ENCODE measurements at places on chromosomes 6 and 20.

DNA sequence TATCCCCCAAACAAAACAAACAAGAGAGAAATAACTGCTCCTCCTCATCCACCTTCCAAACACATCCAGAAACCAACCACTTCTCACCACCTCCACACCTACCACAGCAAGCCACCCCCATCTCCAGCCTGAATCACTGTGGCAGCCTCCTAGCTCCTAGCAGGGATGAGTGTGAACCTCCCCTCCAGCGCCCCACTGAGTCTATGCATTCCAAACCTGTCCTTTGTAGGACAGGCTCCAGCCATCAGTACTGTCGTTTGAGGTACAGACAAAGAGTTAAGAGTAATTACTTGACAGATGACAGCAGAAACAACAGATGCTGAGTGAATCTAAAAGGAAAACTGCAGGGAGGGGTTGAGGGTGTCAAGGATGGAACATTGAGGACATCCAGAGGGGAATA lies 2.4 kb downstream of the METTL24 start:
- DNase-seq: no peak

GRCh38 chr6:83403191-83403590 lies 27.7 kb downstream of the ME1 start:
- DNase-seq: no peak

DNA sequence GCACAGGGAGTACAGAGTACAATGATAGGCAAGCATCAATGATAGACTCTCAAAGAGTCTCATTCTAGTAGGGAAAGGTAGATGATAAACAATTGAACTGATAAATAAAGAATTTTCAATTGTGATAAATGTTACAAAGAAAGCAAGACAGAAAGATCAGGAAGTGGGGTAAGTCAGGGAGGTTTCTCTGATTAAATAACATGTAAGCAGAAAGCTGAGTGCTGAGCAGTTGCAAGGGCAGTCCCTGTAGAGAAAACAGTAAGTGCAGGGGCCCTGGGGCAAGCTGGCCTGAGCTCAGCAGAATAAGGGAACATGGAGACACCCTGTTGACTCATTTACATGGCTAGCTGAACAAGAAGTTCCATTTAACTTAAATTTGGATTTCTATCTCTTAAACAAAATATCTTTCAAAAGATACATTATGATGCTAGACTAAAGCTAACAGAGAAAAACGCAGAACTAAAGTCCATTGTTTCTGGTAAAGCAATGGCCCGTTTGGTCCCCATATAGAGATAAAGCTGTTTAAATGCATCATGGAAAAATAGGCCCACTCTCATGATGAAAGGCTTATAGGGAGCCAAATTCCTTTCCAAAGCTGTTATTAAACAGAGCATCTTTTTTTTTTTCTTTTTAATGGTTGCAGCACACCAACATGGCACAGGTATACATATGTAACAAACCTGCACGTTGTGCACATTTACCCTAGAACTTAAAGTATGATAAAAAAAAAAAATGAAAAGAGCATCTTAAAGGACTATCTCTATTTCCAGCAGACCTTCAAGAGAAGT lies 5.3 kb upstream of the TNFAIP3 start:
- DNase-seq: no peak

DNA sequence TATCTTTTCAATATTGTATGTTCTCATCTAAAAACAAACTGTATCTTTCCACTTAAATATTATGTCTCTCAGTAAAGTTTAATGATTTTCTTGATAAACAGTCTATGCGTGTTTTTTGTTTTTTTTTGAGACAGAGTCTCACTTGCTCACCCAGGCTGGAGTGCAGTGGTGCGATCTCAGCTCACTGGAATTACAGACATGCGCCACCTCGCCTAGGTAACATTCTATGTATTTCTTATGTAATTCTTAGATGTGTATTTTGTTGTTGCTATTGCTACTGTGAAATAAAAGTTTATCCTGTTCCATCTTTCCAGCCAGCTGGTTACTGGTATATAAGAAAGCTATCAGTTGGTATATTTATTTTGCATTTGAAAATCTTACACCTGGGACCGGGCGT lies 29.4 kb downstream of the ABHD12 start:
- no peak for DNase-seq

GRCh38 chr6:4268171-4268570 lies 132.8 kb upstream of the ECI2 start:
- no peak for DNase-seq

DNA sequence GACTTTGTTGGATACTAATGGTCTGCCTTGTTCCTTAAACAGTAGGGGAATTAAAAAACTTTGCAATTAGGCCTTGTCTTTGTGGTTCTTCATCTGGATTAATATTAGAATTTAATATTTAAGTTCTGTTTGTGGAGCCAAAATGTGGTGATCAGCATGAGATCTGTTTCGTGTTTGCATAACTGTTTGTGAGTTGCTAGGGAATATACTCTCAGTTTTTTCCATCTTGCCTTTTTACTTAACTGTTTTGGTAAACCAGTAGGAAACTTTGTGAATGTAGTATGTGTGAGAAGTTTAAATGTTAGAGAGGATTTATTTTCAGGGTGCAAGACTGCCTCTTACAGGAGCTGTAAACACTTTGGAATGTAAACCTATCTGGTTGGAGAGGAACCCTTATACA lies 35.6 kb downstream of the LRRC1 start:
- DNase-seq: no peak

DNA sequence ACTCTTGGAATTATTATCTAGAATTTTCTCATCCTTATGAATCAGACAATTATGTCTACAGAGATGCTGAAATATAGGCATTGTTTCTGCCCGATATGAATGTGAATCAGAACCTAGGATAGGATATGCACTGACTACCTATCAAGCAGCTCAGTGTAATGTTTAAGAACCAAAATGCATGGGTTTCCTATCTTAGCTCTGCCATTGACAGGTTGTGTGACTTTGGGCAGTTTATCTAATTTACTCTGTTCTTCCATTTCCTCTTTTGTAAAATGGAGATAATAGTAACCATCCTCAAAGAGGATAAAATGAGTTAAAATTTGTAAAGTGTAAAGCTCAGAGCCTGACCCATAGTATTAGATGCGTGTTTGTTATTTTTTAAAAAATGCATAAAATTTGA lies 10.2 kb upstream of the AIG1 start:
- DNase-seq: no peak

DNA sequence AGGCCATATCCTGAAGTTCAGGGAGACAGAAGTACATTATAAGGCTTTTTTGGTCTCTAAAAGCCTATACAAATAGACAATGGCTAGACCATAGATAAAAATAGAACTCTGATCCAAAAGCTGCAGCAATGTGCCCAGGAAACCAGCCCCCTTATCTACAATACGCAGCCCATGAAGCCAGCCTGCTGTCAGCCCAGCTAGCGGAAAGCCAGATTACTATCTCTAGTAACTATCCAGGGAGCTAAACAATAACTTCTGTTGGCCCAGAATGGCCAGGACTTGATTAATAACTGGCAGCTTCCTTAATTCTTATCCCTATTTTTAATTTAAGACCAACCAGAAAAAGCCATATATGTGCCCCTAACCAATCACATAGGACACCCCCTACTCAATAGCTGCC lies 160.4 kb upstream of the SMLR1 start:
- no peak for DNase-seq

- no peak for DNase-seq
These were observed 156.1 kb downstream of the COL21A1 start for GRCh38 chr6:56091159-56091869.

- no peak for DNase-seq
These were observed 117.9 kb downstream of the GMDS start for GRCh38 chr6:2127484-2127911.

DNA sequence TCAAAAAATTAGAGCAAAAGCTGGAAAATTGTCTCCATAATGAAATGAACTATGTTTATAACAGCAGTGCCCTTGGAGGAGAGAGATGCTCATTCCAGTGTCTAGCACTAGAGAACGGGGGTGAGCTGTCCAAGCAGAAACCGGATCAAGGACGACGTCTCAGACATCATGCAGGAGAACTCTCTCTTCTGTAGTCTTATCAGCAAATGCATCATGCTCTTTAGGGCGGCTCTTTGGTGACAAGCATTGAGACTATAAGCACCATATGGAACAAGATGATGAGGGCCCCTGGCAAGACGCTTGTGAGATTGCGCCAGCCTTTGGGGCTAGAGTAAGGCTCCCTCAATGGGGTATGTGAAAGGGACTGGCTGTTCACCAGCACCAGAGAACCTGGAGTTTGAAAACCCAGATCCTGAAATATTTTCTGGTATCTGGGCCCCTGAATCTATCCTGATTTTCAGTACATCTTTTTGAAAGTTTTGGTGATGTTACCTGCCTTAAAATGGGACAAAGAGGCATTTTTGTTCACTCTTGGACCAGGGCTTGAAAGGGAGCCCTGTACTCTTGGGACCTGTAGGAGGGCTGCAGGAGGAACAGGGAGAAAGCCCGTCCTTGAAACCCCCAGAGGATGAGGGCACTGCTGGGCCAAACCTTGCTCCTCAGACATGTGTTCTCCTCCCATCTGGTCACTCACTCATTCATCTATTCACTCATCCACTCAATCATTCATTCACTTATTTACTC lies 127.6 kb downstream of the TTLL2 start:
- no peak for DNase-seq

DNA sequence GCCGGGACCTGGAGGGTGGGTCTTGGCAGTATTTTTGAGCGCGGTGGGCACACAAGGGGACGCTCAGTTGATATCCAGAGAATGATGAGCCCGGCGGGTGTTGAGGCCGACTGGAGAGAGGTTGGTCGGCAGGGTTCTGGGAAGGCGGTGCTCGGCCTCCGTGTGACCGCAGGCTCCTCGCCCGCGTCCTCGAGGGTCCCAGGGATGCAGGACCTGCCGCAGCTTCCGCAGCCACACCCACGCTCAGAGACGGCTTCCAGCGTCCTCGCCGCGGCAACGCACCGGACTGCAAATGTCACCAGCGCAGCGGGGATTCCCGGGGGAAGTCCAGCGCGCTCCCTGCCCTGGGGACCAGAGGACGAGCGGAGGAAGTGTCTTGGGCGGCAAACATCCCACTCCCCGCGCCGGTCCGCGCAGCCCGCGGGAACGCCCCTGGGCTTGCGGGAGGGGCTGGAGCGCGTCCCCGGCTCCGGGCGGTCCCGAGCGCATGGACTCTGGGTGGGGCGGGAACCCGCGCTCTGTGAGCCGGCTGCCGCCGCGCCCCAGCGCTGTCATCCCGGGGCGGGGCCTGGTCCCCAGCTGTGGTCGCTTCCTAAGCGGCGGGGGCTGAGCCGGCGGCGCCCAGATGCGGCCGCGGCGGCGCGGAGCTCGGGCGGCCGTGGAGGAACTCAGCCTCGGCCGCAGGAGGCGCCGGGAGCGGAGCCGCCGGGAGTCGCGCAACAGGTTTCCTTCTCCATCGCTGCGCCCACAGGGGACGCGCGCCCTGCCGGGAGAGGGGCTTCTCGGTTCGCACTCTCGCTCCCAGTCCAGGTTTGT lies at the start of gene STX11:
Gene STX11 (plus strand): TSS at position 624 of the 816 bp plus-strand sequence. CDS start 36,111 bp downstream, outside the sequence.
- DNase-seq: peak; percentile 32

GRCh38 chr20:11624704-11625103 lies 293.0 kb upstream of the BTBD3 start:
- no peak for DNase-seq

DNA sequence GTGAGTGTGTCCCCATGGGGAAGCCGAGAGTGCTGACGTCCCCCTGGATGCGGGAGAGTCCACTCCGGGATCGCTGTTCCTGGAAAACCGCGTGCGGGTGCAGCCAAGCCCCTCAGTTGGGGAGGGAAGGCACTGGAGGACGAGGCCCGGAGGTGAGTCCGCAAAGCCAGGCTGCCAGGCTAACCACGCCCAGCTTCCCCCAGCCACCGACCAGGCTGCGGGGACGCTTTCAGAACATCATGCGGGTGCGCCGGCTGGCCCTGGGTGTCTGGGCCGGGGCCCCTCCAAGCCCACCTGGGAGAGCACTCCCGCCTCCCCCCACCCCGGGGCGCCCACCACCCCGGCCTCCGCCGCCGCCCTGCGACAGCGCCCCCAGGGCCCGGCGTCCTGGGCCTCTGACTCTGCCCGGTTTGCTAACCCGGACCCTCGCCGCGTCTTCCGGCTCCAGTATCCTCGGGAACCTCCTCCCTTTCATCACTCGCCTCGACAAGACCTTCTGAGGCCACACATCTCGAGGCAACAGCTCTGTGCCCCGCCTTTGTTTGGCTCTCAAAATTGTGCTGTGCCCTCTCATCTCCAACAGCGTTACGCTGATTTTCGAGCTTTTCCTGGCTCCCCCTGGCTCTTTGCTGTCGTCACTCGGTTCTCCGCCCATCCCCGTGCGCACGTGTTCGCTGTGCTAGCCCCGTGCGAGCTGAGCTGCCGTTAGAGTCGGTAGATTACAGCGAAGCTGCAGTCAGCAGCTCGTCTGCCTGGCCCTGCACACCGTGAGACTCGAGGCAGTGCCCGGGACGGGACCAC lies 47.1 kb upstream of the ENTPD6 start:
- peak; percentile 48 for DNase-seq

GRCh38 chr6:168282985-168283685 lies 36.4 kb downstream of the DACT2 start:
- no peak for DNase-seq

GRCh38 chr6:20402092-20402341 lies 338 bp downstream of the E2F3 start:
- no peak for DNase-seq

GRCh38 chr6:70952608-70953165 lies 4.2 kb downstream of the B3GAT2 start:
- no peak for DNase-seq

- DNase-seq: no peak
These were observed 132.7 kb upstream of the TCF21 start for GRCh38 chr6:133756078-133756695.

GRCh38 chr20:17735206-17735804 lies 35.5 kb downstream of the BANF2 start:
- DNase-seq: no peak

GRCh38 chr6:15996030-15996429 lies 132.9 kb upstream of the MYLIP start:
- DNase-seq: no peak

- DNase-seq: no peak
These were observed 2.3 kb downstream of the EMILIN3 start for GRCh38 chr20:41364236-41364855.

DNA sequence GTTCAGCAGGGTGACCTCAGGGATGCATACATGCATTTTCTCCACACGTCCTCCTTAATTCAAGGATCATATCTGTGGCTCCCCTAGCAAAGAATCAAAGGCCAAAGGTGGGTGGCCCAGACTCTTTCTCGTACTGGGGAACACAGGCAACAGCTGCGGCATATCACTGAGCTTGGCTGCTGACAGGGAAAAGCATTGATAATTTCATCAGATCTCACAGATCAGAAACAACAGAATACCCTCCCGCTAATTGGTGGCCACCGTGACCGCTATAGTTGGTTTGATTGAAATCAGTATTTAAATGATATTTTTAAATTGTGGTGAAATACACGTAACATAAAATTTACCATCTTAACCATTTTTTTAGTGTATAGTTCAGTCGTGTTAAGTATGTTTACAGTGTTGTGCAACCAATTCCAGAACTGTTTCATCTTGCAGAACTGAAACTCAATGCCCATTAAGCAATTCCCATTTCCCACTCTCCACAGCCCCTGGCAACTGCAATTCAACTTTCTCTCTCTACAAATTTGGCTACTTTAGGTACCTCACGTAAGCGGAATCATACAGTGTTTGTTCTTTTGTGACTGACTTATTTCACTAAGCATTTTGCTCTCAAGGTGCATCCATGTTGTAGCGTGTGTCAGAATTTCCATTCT lies 74.7 kb upstream of the TMEM170B start:
- no peak for DNase-seq

All from effector CD8-positive, alpha-beta T cell (primary cell).